ENCODE measurements at places on chromosomes 3 and 15. TPM values are rescaled to one million over a fixed set of nuclear protein-coding genes. Genes with fewer than 3 reads are reported as not detected.

The ADGRG7 gene
- total RNA-seq = not detected

The DUOXA2 gene
- not detected for total RNA-seq

The MST1R gene
- 2.4 TPM for total RNA-seq

DNA sequence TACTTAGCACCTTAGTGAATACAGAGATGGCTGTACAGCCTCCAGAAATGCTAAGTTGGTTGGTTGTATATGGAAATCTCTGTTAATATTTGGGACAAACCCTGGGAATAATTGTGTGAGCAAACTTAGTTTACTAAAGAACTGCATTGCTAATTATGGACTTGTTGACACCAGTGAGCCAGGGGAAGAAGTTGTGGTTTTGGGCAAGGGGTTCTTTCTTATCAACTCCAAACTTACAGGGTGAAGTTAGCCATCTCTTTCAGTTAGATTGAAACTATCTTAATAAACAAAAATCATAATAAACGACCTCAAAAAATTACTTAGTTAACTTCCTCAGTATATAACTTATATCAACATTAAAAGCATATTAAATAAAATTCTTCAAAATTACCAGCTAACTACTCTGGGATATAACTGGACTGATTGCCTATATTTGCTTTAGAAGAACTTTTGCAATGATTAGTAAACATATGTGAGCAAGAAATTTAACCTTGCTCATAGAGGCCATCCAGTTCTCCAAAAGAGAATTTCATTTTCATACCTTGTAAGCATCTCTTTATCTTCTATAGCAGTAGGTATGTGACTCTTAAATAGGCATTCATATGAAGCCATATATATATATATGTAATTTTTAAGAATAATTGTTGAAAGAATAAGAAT lies 24.7 kb downstream of the MBNL1 start:
- no peak for DNase-seq

DNA sequence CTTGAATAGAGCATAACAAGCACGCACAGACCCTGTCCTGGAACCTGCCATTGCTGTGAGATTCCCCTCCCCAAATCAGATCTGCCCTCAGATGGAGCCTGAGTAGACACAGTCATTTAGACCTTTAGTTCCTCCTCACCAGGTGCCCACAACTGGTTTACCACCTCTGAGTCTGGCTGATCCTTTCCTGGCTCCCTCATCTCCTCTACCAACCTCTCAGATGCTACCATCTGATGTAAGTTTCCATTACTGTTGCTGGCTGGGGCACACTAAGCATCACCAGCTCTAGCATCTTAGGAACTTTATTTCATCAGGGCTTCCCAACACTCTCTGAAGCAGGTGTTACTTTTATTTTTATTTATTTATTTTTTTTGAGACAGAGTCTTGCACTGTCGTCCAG lies 288.3 kb downstream of the TLE3 start:
- DNase-seq = no peak

DNA sequence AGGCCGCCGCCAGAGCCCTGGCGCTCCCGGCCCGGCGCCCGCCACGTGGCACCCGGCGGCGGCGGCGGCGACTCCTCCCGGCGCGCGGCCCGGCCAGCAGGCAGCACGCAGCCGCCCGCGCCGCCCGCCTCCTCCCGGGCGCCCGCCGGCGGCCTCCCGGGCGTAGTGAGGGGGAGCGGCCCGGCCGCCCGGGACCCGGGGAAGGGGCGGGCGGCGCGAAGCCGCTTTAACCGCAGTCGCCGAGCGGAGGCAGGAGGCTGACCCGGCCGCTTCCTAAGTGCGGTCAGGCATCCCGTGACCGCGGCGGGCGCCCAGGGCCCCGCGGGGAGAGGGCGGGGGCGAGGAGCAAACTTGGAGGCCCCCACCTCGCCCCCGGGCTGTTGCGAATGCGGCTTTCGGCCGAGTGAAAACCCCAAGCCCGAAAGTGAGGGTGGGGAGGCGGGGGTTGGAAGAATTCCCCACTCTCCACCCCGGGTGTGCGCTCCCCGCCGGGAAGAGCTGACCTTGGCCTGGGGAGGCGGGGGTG lies 1.7 kb upstream of the HES1 start:
- peak; percentile 88 for DNase-seq

DNA sequence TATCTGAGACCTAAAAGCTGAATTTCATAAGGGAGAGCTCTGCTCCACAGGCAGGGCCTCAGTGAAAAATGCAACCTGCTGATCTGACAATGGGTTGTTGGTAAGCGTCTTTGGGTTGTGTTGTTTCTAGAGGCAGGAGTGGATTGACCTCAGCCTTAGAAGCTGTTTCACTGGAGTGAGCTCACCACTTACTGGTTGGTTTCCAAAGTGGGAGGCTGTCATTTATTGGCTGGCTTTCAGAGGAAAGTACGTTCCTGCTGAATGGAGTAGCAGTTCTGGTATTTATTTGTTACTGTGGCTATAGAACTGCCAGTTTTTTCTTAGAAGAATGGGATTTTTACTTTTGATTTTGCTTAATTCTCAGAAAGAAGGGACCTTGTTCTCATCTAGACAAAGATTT lies 29.3 kb upstream of the COL6A5 start:
- DNase-seq = no peak

DNA sequence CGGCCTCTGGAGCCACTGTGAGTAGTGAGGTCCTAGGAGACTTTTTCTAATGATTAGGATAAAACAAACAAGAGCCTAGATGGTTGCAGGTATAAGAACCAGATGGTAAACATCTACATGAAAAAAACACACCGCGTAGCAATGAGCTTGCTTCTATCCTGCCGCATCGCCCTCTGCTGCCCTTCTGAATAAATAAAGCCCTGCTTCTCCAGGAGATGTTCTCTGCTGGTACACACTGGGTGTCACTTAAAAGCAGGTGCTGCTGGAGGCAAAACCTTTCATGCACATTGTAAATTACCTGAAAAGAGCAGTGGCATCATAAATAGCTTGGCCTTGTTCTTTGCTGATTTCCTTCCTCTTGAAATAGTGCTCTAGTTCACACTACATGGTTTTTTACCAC lies 164.4 kb upstream of the TOPAZ1 start:
- DNase-seq = peak; percentile 31

DNA sequence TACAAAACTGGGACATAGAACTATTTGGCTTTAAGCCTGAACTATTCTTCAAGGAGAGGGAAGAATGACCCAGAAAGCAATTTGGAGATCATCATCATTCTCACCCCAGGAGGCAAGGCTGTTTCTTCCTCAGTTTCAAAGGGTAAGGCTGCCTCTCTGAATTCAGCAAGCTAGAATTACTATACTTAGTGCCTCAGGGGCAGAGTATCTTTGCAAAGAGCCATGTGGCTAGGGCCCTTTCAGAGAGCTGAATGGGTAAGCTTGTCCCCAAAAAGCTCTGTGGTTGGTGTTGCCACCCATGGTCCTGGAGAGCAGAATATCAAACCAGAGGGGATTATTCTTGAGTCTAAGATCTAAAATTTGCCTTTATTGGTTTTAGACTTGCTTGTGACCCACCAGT lies 720.3 kb upstream of the ARPP21 start:
- DNase-seq = no peak

DNA sequence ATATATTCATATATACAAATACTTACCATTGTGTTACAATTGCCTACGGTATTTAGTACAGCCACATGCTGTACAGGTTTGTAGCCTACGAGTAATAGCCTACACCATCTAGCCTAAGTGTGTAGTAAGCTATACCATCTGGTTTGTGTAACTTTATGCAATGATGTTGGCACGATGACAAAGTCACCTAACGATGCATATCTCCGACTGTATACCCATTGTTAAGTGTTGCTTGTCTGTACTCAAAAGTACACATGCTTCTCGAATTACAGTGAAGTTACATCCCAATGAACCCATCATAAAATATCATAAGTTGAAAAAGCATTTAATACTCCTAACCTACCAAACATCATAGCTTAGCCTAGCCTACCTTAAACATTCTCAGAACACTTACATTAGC lies 327.1 kb downstream of the KBTBD8 start:
- DNase-seq = no peak
